Epithelial cell of proximal tubule (primary cell): ENCODE measurements at places on chromosomes 2 and 18.

DNA sequence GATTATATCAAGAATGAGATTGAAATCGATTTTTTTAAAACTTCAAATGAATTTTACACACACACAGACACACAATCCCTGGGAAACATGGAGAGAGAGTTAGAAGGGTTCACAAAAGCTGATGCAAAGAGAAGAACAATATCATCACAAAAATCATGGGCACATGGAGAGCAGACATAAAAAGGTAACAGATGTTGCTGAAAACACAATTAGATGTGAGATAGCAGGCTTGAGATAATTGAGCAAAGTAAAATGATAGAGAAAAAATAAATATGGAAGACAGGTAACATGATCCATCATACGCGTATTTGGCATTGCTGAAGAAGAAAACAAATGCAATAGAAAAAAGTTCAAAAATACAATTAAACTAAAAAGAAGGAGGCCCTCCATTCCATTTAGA is 11.6 kb upstream of the B4GALT6 start:
- no peak for DNase-seq

DNA sequence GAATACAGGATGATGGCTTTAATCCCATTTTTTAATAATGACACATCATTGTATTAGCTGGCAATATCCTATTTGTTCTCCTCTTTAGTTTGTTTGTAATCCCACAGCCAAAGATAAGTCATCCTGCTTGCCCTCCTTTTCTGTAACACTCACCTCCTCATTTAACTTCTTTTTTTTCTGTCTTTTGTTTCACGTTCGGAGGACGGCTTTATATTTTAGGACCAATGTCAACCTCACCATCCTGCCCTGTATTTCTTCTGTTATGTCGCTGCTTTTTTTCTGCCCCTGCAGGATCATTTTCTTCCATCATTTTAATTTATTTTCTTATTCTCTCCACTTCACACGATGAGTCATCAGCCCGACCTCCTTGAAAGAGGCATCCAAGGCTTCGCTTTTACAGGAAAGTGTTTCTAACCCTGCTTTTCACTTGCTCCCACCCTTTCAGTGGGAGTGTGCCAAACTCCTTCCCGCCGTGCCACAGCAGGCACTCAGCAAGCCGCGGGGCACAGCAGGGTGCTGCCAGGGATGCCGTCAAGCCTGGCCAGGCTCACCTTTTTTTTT is 11.4 kb downstream of the RAB31 start:
- DNase-seq: peak; percentile 61

- no peak for DNase-seq
These were observed 94.6 kb upstream of the SMAD2 start for GRCh38 chr18:48024881-48025660.

- DNase-seq: peak; percentile 52
These were observed 15.7 kb downstream of the ARHGAP15 start for GRCh38 chr2:143144813-143145455.

DNA sequence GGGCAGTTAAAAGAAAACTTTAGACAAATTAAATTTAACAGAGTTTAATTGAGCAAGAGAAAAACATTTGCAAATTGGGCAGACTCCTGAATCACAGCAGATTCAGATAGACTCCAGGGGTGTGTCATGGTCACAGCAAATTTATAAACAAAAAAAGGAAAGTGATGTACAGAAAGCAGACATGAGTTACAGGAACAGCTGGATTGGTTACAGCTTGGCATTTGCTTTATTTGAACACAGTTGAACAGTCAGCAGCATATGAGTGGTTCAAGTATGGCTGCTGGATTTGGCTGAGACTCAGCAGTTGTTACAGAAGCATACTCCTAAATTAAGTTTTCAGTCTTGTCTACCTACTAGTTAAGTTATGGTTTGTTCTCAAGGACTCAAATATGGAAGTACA is 82.3 kb upstream of the NYAP2 start:
- DNase-seq: no peak

- DNase-seq: no peak
These were observed 16.0 kb upstream of the SKA1 start for GRCh38 chr18:50358844-50359243.

DNA sequence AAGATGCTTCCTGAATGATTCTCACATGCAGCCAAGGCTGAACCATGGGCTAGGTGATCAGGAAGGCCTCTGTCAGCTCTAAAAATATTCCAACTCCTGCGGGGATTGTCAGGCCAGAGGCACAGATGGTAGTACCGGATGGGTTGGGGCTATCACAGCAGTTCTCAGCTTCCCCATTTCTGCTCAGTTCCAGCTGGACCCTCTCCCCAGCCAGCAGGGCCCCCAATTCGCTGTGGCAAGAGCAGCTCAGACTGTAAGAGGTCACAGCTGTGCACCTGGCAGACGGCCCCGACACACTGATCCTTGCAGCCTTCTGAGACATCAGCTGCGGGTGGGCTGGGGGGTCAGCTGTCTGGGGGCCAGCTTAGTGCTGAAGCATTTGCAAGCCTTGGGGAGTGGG is 43.6 kb upstream of the TCF7L1 start:
- no peak for DNase-seq

GRCh38 chr2:191100216-191100615 is 50.6 kb downstream of the STAT4 start:
- no peak for DNase-seq

DNA sequence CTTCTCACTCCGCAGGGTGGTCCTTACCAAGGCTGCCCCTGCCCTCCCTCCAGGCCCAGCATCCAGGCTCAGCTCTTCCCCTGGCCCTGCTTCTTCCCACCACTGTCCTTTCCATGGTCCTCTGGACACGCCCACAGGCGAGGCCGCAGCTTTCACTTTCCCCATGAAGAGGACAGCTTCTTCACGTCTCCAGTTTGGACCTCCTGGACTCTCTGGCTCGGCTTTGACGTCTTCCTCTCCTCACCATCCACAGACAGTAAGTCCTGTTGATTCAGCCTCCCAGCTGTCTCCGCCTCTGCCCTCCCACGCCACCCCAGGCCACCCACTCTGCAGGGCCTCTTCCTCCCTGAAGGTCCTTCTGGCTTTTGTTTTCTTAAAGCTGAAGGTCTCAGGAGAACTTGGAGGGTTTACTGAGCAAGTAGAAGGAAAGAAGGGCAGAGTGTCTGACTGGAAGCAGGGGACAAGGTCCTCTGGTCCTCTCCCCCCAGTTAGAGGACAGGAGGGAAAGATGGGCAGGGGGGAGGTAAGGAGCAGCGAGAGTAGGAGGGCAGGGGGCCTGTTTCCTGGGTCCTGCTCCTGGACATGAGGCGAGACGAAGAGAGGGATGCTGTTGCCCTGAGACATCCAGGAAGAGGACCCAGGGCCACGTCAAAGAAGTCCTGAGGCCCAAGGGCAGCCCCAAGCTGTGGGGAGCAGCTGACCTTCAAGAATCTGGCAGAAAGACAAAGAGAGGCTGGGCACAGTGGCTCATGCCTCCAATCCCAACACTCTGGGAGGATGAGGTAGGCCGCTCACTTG is 24.7 kb upstream of the NMUR1 start:
- no peak for DNase-seq

- DNase-seq: no peak
These were observed 271.4 kb downstream of the DCDC2C start for GRCh38 chr2:3974765-3975164.

DNA sequence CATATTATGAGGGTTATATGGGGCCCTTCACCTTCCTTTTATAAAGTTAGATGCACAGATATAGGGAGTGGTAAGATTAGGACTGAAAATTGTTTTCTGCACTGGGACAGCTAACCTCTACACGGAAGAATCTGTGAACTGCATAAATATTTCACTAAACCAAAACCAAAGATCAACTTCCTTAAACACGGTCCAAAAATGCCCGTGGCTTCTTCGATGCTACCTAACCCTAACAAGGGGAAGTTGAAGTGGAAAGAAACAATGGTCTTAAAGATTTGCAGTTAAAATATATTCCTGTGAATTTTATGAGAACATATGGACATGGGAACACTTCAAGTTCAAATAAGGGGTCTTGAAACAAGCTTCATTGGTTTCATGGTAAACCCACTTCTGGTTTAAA is 33.3 kb upstream of the PAX3 start:
- no peak for DNase-seq

DNA sequence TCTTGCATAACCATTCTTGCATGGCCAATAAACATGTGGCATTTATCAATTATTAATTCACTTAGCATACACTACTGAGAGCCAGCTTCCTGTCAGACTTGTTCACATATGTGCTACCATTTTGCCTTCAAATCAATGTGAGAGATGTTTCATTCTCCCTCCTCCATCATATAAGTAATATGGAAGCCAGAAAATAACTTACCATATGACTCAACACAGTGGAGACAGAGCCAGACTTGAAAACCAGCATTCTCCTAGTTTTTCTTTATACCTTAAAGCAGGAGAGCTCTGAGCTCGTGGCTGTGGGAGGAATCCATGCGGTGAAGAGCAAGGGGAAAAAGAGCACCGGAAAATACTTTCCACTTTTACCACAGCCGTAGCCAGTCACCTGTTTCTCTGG is 215.0 kb upstream of the LRATD1 start:
- DNase-seq: no peak

- DNase-seq: no peak
These were observed 44.2 kb upstream of the HS6ST1 start for GRCh38 chr2:128362889-128363228.

- no peak for DNase-seq
These were observed 214.4 kb upstream of the EPC2 start for GRCh38 chr2:148430101-148430500.

DNA sequence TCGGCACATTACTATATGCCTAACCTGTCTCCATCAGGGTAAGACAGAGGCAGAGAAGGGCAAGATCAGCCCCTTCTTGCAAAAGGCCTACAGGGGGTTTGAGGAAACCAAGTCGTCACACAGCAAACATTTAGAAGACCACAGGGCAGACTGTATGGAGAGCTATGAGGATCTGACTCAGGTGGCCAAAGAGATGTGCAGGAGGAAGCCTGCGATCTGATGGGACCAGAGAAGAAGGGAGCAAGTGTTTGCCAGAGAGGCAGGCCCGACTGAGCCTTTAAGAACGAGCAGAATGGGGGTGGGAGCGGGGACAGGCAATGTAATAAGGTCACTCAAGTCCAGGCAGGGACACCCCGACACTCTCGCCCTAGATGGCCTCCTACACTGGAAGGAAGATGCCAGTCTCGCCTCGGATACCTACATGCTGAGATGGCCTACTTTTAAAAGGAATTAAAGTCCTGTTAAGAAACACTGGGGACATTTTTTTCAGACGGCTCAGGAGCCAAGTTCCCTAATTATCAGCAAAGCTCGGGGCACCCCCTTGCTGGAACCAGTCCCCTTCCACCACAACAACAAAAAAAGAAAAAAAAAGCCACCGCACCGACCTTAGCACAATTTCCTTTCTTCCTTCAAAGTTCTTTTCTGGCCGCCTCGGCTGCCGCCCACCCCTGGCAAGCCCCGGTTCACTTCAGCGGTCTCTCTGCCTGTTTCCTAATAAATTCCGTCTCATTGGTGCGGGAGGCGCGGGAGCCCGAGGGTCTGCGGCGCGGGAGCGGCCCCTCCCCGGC is 1.5 kb downstream of the SFXN5 start:
- no peak for DNase-seq

DNA sequence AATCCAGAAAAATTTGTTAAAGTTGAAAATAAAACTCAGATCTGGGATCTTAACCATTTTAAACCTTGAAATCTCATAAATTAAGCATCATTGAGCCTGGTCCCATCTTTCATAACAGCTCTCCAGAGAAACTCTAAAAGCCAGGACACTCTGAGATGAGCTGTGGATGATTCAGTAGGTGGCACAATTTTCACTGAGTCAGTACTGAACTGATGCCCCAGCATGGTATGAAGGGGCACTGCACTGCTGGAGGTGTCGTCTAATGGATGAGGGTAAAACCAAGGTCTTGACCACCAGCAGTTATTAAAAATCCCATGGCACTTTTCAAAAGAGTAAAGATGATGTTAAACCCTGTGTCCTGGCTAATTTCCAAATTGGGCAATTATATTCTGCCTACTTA is 170.6 kb downstream of the FIGN start:
- DNase-seq: no peak

DNA sequence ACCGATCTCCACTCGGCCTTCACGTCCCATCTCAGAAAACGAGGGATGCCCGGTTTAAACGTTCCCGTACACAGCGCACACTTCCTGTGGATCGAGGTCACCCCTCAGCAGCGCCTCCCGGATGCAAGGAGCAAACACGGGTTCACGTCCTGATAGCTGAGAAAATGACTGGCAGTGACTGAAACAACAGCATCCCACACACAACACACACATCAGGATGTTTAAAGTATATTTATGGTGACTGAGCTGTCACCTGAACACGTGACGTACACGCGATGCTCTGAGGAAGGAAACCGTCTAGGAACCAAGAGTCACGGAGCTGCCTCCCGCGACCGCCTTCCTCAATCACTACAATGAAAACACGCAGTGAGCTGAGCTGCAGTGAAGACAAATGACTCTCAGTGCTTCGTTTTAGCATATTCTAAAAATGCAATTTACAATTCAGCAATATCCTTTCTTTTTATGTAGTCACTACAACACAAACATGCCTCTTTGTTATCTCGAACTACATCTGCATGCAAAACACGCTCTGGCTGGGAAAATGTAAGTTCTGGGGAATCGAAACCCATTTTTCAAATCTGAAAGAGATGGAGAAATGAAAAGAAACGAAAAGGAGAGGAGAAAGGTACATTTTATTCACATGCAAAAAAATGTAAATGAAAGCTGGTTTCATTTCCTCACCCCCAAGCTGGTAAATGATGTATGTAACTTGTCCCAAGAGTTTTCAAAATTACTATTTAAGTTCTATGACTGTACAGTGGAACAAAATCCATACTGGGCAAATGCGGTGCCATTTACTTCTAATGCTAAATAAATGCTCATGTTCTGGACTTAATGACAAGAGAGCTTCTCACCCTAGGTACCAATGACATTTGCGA is 19.8 kb downstream of the HDAC4 start:
- DNase-seq: no peak

DNA sequence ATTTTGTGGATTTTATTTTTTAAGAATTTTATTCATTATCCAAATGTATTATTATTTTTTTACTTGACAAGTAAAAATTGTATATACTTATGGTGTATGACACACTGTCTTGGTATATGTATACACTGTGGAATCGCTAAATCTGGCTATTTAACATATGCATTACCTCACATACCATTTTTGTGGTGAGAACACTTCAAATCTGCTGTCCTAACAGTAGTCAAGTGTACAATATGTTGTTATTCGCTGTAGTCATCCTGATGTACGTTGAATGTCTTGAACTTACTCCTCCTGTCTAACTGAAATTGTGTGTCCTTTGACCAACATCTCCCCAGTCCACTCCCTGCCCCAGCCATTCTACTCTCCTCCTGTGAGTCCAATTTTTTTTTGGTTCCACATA is 153.2 kb upstream of the PTPRM start:
- DNase-seq: no peak

- no peak for DNase-seq
These were observed 905 bp upstream of the IAH1 start for GRCh38 chr2:9473308-9473984.

- peak; percentile 51 for DNase-seq
These were observed 30.8 kb downstream of the C18orf54 start for GRCh38 chr18:54388203-54389142.

GRCh38 chr18:77940566-77940965 is 690.9 kb downstream of the GALR1 start:
- DNase-seq: no peak

- no peak for DNase-seq
These were observed 36.7 kb downstream of the TET3 start for GRCh38 chr2:74021407-74021755.
